Neural crest cell (in vitro differentiated cells): ENCODE measurements at places on chromosomes 13 and 19. TPM values are rescaled to one million over a fixed set of nuclear protein-coding genes. Genes with fewer than 3 reads are reported as not detected.
A peak's percentile ranks its signal among the peaks of the same experiment; 100 is the strongest.

The C19orf81 gene
- total RNA-seq, result 7.9 and 9.2 TPM in 2 replicates

The HCN2 gene
- 0.71 and 0.84 TPM in 2 replicates for total RNA-seq

The KCNN4 gene
- total RNA-seq, result 2.2 and 2.8 TPM in 2 replicates

GRCh38 chr19:35722461-35722860, 4.7 kb downstream of the KMT2B start:
- peaks cover 14% of the 10 kb centered on the region for H3K4me1 ChIP-seq
- H3K27ac ChIP-seq, result no peak overlapping the region
- H3K36me3 ChIP-seq, result peaks cover 5% of the 10 kb centered on the region

DNA sequence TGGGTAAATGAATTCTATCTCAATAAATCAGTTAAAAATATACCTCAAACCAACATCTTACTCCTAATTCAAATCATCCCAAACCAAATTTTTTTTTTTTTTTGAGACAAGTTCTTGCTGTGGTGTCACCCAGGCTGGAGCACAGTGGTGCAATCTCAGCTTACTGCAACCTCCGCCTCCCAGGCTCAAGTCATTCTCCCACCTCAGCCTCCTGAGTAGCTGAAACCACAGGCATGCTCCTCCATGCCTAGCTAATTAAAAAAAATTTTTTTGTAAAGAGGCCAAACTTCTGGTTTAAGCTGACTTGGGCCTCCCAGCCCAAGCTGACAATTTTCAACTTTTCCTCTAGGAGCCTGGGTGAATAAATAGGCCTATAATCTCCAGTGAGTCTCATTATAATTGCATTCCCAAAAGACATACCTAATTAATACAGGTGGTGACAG, 22.1 kb upstream of the OLFM2 start:
- no peak for DNase-seq
- no peak overlapping the region for H3K4me3 ChIP-seq
- H3K27me3 ChIP-seq, result peaks cover 13% of the 10 kb centered on the region
- no peak overlapping the region for H3K27ac ChIP-seq

GRCh38 chr13:99976575-99976974, 5.0 kb upstream of the ZIC5 start:
- DNase-seq, result no peak
- peak overlapping the region; percentile 83 for H3K4me3 ChIP-seq
- H3K4me1 ChIP-seq, result peaks cover 24% of the 10 kb centered on the region
- peaks cover 5% of the 10 kb centered on the region for H3K36me3 ChIP-seq

GRCh38 chr19:15452111-15453047, 2.6 kb upstream of the WIZ start:
- H3K27me3 ChIP-seq, result peaks cover 60% of the 10 kb centered on the region
- no peak overlapping the region for H3K27ac ChIP-seq
- peak; percentile 65 for DNase-seq
- peaks cover 1% of the 10 kb centered on the region for H3K36me3 ChIP-seq

DNA sequence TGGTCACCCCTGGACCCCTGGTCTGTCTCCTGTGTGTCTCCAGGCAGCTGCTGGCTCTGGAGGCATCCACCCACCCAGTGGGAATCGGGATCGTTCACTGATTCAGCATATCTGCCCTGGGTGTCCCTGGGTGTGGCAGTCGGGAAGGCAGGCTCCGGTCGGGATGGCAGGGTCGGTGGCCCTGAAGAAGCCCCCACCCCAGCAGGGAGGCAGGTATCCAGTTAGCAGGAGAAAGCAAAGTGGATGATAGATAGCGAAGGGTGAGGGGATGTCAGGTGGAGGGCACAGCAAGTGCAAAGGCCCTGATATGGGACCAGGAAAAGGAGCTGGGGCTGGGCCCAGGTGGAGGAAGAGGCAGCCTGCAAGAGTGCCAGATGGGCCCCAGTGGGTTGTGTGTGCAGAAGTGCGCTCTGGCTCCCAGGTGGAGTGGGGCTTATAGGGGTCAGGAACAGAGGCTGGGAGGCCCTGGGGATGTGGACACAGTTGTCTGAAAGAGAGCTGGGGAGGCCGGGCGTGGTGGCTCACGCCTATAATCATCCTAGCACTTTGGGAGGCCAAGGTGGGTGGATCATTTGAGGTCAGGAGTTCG, 2.3 kb downstream of the SSBP4 start:
- H3K27me3 ChIP-seq, result peaks cover 28% of the 10 kb centered on the region
- H3K36me3 ChIP-seq, result no peaks in the 10 kb centered on the region
- no peak overlapping the region for H3K27ac ChIP-seq
- H3K4me1 ChIP-seq, result peaks cover 40% of the 10 kb centered on the region
- DNase-seq, result no peak
- H3K4me3 ChIP-seq, result peak overlapping the region; percentile 78

DNA sequence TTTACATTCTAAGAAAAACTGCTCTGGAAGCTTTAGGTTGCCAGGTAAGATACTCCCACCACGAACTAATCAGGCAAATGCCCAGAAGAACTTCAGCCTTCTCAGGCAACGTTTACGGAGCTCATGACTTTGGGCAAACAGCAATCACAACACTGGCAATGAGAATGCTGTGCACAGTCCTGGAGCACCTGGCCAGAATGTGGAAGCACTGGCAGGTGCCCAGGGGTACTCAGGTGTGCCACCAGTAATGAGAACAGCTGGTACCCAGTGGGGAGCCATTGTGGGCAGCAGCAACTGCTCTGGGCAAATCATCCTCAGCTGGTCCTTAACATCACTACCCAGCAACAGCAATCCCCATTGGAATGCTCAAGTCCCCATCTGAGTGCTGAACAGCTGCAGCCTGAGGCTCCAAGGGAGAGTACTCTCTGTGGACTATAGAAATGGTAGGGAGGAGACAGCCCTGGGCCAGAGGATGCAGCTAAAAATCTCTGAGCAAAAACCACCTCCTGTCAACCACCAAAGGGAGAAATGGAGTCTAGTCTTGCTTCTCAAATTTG, 210.0 kb downstream of the FOXO1 start:
- H3K36me3 ChIP-seq, result no peaks in the 10 kb centered on the region
- peaks cover 24% of the 10 kb centered on the region for H3K4me1 ChIP-seq
- no peak for DNase-seq
- H3K27ac ChIP-seq, result no peak overlapping the region
